ENCODE measurements at places on chromosomes 1 and 21.
A peak's percentile ranks its signal among the peaks of the same experiment; 100 is the strongest.

- DNase-seq, result no peak
Measured at GRCh38 chr21:39094847-39095579, 88.2 kb downstream of the PSMG1 start.

GRCh38 chr1:19661721-19662228 is 2.9 kb upstream of the HTR6 start:
- peak; percentile 89 for DNase-seq

DNA sequence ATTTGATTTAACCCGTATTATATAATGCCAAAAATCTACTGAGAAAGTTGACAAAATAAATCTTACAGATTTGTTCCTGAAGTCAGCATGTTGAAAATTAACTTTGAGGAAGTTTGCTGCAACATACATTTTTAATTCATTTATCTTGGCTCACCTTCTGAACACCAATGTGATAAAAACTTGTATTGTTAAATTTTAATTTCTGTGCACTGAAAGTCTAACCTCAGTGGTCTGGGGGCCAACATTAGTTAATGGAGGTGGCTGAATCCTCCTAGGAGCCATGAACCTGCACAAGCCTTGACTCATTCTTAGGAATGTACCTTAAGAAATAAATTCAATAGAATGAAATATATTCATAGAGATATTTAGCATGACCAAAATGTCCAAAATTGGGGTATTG is 95.3 kb downstream of the ADSS2 start:
- no peak for DNase-seq

- peak; percentile 21 for DNase-seq
Measured at GRCh38 chr1:228009828-228010775, 3.3 kb downstream of the WNT3A start.

GRCh38 chr1:45470306-45470798 is 20.6 kb downstream of the TESK2 start:
- no peak for DNase-seq

- no peak for DNase-seq
Measured at GRCh38 chr1:1437904-1438376, 2.5 kb downstream of the VWA1 start.

GRCh38 chr1:244918421-244919319 is 54.3 kb upstream of the HNRNPU start:
- DNase-seq, result peak; percentile 5
